Stimulated activated CD8-positive, alpha-beta memory T cell treated with anti-CD3 and anti-CD28 coated beads, Interleukin-4, amount 100 ng/mL, for 1 hour (primary cell): ENCODE measurements at places on chromosomes 12 and 14.

GRCh38 chr12:98217257-98217656, 298.1 kb upstream of the TMPO start:
- DNase-seq: no peak

DNA sequence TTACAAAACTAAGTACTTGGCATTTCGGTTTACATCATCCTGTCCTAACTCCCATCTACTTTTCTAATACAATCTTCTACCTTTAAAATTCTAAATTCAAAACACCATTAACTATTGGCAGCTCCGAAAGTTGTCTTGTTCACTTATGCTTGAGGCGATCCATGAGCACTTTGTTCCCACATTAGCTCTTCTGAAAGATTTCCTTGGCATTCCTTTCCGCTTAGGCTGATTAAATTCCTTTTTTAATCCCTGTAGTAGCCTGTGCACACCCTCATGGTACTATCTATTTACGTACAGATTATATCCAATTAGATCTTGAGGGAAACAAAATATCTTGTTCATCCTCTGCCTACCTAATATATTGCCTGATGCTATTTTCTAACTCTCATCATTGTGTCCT, 480.7 kb downstream of the PRKD1 start:
- no peak for DNase-seq

DNA sequence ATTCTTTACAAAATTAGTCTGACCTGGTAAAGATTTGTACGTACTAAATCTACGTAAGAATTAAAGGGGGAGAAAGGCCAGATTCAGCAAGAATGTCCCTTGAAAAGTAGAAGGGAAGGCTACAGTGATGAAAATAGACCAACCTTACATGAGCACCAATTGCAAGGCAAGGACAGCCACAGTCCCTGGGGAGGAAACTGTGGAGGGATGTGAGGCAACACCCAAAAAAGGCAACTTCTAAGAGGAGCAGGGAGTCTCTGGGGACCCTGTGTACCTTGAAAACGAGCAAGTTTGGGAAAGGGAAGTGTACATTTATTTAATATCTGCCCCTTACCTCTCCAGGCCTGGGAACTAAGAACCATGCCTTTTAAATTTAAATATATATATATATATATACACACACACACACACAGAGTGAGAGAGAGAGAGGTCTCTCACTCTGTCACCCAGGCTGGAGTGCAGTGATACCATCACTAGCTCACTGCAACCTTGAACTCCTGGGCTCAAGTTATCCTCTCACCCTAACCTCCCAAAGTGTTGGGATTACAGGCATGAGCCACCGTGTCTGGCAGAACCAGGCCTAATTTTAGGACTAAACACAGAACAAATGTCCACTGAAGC, 56.4 kb downstream of the TMCC3 start:
- no peak for DNase-seq

DNA sequence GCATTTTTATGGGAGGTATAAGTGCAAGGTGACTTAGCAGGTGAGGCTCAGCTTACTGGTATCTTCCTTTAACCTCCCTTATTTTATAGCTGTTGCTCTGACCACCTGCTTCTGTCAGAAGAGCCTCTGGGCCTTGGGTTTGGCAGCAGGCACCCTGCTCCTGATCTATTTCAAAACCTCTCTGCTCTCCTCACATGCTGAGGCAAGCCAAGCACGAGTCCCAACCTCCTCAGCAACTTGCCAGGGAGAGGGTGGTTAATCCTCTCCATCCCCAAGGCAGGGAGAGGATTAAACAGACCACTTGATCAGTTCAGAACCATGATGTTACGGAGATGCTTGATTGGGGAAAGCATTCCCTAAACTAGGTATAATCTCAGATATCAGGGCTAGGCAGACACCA, 5.4 kb downstream of the PLEKHH1 start:
- DNase-seq: no peak

GRCh38 chr12:96401076-96401871, 1.0 kb upstream of the CDK17 start:
- DNase-seq: no peak
